Hematopoietic multipotent progenitor cell treated with erythropoietin and hydrocortisone succinate and interleukin-3 and kit ligand, for 8 days (in vitro differentiated cells): ENCODE measurements at places on chromosomes 4 and X.
A peak's percentile ranks its signal among the peaks of the same experiment; 100 is the strongest.

DNA sequence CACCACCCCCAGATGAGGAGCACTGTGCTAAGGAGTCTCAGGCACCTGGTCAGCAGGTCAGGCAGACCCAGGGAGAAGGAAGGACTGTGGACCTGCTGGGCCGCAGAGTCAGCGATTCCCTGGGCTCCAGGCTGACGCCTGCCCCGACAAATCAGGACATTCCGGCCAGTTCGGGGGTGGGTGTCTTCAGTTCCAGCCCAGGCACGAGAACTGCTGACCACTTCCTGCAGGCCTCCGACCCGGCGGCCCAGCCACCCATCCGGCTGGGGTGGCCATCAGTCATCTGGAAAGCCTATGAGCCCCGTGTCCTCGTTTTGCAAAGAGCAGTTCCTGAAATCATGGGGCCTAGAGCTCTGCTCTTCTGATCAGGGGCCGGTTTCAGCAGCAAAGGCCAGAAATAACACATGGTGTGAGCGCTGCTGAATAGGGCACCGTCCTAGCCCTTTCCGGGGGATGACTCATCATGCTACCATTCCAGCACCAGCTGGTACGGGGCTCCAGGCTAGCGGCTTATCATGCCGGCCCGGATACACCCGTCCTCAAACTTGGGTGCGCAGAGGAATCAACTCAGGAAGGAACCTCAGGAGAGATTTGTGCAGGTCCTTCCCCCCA, 7.8 kb upstream of the SH3TC1 start:
- peak; percentile 90 for DNase-seq

DNA sequence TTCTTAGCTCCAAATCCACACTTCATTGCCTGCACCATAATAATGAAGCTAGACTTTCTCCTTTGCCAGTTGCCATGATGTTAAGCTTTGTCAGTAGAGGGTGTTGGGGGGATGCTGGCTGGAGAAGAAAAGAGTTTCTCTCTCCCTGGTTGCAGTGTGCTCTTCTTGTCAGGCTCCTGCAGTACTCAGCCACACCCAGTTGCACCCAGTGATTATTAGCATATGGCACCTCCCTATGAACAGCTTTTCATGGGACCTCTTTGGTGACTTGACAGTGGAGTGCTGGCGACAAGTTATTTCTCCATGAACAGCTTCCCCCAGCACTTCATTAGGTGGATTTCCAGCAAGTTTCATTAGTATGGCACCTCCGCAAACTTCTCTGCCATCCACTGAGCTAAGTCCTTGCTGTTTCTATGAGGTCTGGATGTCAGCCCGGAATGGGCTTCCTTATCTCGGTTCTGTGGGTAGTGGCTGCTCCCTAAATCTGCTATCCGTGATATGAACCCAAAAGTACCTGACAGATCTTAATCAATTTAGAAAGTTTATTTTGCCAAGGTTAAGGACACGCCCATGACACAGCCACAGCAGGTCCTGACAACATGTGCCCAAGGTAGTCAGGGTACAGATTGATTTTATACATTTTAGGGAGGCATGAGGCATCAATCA, 18.8 kb upstream of the OTUD4 start:
- DNase-seq, result peak; percentile 85

GRCh38 chrX:130211415-130212186, 39.8 kb downstream of the RAB33A start:
- DNase-seq, result no peak

DNA sequence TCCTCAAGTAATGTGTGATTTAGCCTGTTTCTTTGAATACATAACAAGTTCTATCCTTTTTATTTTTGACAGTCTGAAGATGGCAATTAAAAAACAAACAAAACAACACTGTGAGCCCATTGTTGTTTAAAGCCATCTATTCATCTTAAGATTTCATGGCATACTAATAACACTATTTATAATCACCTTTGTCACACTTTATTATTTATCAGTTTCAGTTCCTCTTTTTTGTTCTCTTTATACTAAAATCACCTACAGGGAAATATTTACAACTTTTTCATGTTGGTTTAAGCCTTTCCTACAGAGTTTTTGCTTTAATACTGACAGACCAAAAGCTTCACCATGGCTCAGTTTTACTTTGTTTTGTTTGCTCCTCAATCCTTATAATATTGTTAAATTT, 247.4 kb upstream of the CTSO start:
- DNase-seq, result no peak

- DNase-seq, result no peak
These were observed 33.1 kb downstream of the NSUN7 start for GRCh38 chr4:40782876-40783275.

GRCh38 chr4:15293711-15294110, 134.1 kb upstream of the C1QTNF7 start:
- DNase-seq, result peak; percentile 16

DNA sequence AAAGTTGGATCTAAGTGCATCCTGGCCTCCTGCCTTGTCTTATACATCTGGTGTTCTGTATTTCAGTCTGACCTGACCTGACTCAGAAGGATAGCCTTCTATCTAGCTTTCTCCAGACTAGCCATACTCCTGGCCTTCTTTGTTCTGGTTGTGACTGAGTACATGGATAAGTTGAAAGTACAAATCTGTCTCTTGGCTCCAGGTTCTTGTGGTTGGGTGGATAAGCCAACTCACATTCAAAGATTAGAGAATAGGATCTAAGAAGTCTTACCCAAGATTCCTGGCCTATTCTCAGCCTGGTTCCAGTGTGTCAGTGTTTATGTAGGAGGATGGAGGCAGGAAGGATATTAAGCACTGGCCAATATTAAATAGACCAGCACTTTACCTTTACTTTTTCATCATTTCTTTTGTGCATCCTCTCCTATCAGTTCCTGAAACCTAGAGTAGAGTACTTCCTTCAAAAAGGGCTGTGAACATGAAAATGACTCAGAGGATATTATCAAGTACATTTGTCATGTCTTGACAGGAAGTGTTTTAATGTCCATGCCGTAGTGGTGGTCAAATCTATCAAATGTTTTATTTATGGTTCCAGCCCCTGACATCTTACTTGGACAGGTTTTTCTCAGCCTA, 123.5 kb downstream of the IL15 start:
- DNase-seq, result no peak

- peak; percentile 77 for DNase-seq
These were observed 286.2 kb upstream of the TET2 start for GRCh38 chr4:104860238-104861123.

DNA sequence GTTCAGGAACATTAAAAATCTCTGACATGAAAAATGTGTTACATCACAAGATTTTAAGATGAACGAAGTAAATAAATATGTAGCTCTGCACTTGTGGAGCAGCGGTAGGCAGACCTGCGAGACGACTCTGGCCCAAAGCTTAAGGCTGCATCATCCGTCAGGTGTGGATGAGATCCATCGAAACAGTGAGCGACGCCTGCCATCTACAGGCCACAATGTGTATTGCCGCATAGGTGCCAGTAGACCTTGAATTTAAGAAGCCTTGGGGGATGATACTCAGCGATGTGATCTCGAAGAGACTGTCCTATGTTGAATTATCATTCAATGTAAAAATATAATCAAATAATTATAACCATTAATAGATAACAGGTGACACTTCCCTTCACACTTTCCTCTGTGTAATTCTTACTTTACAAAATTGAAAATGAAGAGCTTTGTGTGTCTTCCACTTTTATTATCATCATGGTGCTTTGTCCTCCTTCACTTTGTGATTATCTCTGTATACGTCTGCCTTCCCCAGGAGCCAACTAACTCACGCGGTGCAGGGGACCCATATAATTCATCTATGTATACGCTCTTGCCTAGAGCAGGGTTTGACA, 851.0 kb downstream of the RAB28 start:
- peak; percentile 67 for DNase-seq

GRCh38 chrX:130083656-130084382, 26.5 kb downstream of the ELF4 start:
- DNase-seq, result no peak

- DNase-seq, result no peak
These were observed 68.4 kb upstream of the IQCM start for GRCh38 chr4:149884046-149884445.

- DNase-seq, result peak; percentile 59
These were observed 32.8 kb upstream of the GLRB start for GRCh38 chr4:157043131-157043530.

GRCh38 chr4:101123231-101123630, 224.1 kb downstream of the PPP3CA start:
- no peak for DNase-seq

DNA sequence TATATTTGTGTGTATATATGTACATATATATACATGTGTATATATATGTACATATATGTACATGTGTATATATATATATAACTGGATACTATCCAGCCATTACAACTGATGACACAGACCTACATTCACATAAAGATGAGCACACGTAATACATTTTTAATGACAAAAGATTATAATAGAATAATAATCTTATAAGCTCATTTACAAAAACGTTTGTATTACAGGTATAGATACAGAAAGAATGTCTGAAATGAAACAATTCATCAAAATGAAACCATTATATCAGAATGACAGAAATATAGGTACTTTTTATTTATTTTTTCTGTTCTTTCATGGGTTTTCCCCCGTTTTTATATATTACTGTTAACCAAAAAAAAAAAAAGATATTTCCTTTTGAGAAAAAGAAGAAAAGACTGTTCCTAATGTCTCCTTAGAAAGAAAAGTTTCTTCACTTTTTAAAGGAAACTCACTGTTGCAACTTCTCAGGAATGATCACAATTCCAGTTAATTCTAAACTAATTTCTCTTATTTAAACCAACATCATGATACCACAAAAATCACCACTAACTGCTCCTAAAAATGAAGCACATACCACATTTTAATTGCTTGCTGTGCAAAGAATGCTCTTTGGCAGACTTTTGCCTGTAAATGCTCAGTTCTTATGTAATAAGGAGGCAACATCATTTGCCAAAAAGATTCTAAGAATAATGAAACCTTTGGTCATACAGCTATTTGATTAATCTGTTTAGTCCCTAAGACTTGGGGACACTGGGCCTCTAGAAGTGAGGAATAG, 18.9 kb downstream of the LEF1 start:
- DNase-seq, result no peak
